Smooth muscle cell of the brain vasculature (primary cell): ENCODE measurements at places on chromosomes 6 and 20.

- DNase-seq, result no peak
These were observed 53.2 kb downstream of the SOBP start for GRCh38 chr6:107543088-107543487.

GRCh38 chr6:11552442-11552841 is 14.9 kb downstream of the TMEM170B start:
- DNase-seq, result no peak

DNA sequence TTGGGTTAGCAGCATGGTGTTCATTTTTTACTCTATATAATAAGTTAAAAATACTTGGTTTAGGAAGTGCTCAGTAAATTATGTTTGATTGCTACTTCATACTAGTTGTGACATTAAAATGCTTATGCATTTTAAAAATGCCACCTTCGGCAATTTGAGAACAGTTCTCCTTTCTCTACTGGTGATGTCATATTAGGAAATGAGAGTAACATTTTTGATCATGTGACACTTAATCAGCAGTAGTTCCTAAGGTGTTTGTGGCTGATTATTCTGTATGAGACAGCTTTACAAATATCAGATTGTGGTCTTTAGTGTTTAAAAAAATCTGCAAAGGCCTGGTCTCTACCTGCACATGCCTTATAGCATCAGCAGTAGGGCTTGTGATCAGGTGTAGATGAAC is 4.4 kb downstream of the GZF1 start:
- no peak for DNase-seq

DNA sequence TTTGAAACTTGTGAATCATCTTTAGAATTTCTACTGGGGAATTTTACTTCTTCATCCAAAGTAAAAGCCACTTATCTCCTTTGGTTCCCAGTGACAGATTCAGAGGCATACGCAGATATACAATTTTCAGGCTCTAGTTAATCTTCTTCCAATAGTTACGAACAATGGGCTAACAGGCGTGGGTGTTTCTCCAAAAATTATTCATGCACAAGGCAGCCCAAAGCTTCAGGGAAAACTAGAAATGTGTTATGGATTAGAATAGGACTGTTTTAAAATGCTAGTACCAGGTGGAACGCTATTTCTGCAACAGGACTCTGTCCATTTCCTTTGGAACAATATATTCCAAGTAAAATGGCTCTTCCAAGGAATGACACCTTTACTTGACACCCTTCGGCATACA is 102.2 kb downstream of the ZNF217 start:
- DNase-seq, result no peak

GRCh38 chr6:155315516-155315871 is 1.2 kb upstream of the TFB1M start:
- no peak for DNase-seq

DNA sequence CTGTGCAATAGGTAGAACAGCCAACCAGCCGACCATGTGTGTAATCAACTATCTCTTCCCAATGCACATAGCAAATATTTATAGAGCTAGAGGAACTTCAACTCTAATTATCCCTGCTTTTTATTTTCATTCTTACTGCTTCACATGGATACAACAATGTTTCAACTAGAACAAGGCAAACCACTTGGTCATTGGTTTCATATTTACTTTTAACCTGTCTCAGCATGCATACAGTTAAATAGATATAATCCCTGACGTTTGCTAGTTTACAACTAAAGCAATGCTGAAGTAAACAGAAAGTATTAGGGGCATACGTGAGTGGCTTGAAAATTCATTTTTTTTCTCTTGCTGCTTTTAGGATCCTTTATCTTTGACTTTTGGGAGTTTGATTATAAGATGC is 318.5 kb upstream of the MAP3K7 start:
- DNase-seq, result no peak

DNA sequence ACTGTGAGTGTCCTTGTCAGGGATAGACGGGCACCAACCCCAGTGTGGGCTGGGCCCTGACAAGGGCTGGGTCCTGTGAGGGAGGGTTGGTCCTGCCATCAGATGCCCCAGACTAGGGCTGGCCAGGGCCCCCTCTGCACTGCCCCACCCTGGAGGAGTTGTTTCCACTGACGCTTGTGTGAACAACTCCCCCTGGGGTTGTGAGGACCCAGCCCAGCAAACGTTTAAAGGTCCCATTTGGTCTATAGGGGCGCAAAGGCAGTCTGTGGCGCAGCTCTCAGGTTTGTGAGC is 104.1 kb downstream of the BMP7 start:
- no peak for DNase-seq
